Posterior cingulate gyrus (tissue), 11 donors: ENCODE measurements at places on chromosomes 4 and X.

GRCh38 chr4:61068060-61068459 is 132.1 kb upstream of the ADGRL3 start:
- DNase-seq = no peak

- DNase-seq = no peak
Observed at GRCh38 chr4:23278845-23279244, 586.1 kb downstream of the GBA3 start.

DNA sequence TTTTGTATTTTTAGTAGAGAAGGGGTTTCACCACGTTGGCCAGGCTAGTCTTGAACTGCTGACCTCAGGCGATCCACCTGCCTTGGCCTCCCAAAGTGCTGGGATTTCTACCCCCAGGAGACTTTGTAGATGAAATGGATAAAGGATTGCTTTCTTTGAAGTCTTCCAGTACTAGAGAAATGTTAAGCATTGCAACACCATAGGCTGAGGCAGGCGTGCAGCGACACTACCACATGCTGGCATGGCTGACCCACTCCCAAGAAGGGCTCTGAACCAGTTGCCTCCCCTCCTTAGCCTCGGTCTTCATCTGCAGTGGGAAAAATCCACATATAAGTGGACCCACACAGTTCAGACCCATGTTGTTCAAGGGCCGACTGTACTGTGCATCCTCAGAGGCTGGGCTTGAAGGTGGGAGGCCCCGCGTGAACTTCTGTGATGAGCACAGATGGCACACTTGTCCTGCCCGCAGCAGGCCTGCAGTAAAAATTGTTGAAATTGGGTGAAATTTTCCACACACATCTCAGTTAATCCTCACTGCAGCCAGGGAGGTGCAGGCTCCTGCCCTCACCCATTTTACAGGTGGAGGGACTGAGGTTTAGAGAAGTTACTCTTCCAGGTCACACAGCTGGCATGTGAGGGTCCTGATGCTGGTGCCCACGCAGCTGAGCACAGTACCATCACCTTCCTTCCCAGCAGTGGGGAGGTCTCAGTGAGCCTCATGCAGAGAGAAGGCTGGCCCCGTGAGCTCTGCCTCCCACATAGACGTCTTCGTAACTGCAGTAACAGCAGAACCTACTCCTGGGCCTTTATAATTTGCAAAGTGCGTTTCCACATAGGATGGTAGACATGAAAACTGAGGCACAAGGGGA is 35.5 kb downstream of the HTRA3 start:
- DNase-seq = no peak

- no peak for DNase-seq
Observed at GRCh38 chr4:185405296-185405999, 8.8 kb downstream of the ANKRD37 start.

GRCh38 chrX:39843318-39843717 is 254.4 kb downstream of the BCOR start:
- DNase-seq = no peak

DNA sequence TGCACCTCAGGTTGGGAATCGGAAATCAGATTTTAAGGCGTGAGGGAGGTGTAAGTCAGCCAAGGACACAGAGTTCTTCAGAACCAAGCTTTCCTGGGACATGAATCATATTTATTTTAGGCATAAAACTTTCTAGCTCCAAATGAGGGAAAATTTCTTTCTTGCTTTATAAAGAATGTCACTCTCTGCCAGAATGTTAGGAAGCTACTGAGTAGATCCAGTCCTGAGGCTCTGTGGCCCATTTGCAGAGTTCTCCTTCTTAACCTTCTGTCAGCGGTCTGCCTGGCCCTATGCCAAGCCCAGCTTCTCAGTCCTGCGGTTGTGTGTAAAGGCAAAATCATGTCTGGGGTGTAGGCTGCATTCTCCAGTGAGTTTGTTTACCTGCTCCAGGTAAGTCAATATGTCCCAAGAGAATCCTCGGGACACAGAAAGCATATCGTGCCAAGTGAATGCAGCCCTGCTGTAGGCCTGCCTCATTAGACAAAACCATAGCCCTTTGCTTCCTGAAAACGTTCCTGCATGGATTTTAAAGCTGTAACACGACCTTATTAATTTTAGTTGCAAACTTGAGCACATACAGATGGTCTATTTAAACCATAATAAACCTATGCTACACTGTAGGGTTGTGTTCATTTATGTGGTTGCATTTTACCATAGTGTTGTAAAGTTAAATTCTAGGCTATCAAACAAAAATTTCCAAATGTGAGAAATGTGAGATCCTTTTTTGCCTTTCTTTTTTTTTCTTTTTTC is 29.2 kb upstream of the CCNI start:
- peak; percentile 35 for DNase-seq

- DNase-seq = no peak
Observed at GRCh38 chrX:66731398-66731797, 92.5 kb upstream of the EDA2R start.

DNA sequence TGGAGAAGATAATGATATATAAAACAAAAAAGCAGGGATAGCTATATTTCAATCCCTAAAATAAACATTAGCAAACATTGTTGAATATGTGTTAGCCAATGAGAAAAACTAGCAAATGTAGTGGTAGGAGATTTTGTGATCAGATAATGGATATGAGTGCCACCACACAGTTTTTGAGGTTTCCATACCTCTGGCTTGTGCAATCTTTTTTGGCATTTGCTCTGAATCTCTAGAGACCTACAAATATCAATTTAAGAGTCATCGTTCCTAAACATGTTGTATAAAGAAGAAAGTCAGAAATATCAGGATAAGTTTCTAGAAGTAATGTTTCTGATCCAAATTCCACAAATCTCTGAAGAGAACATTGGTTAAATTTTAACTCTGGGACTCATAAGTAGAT is 308.7 kb downstream of the PDGFC start:
- no peak for DNase-seq

DNA sequence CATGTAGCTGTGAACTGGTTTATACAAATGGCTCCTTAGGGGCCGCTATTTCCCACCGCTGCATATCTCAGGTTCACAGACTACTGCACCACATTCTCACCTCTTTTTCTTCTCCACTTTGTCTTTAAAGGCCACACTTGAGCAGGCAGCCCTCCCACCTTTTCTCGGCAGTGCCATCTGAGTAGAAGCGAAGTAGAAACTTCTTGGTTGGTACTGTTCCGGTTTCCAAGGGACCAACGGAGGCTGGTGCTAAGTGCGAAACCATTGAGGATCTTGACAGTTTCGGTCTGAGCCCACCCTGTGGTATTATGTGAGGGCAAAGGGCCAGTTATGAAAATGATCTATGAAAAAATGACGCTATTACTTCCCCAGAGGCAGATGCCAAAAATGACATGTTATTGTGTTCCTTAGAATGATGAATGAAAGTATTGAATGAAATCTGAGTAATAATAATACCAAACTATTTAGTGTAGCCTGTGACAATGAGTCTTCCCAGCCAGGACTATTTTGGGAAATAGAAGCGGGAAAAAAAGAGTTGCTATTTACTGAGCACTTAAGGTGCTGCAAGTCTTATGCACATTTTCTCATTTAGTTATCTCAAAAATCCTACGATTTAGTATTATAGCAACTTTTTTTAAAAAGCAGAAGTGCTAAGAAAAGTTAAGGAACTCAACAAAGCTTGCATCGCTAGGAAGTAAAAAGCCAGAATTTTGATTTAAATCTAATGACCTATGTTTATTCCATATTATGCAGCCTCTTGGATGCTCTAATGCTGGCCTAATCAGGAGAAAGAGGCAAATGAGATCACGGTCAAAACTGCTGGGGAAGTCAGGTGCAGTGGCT is 29.6 kb upstream of the CHRNA9 start:
- no peak for DNase-seq

- no peak for DNase-seq
Observed at GRCh38 chr4:84239278-84239845, 259.7 kb downstream of the NKX6-1 start.

GRCh38 chr4:83269256-83269655 is 15.3 kb downstream of the COQ2 start:
- DNase-seq = no peak

DNA sequence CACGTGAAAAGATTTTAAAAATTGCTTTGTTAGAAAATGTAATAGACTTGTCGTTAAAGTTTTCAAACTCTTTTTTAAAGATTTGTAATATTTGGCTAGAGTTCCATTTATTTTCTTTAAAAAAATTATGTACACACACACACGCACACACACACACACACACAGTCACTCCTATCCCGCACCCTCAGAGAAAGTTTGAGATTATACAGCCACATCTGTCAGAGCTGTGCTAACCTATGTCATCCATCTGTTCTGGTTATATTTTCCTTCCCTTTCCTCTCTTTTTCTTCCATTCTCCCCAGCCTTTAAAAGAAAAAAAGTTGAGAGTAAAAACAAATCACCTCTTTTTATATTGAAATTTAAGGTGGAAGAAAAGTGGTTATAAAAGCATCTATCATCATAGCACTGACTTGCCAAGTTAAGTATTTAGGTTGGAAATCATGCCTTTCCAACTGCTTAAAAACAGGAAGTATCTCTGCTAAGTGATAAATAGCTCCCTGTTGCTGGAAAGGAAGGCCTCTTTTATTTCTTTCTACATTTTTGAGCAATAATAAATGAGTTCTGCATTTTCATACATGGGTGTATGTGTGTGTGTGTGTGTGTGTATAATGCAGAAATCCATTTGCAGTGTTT is 163.3 kb upstream of the SPRY1 start:
- DNase-seq = no peak

DNA sequence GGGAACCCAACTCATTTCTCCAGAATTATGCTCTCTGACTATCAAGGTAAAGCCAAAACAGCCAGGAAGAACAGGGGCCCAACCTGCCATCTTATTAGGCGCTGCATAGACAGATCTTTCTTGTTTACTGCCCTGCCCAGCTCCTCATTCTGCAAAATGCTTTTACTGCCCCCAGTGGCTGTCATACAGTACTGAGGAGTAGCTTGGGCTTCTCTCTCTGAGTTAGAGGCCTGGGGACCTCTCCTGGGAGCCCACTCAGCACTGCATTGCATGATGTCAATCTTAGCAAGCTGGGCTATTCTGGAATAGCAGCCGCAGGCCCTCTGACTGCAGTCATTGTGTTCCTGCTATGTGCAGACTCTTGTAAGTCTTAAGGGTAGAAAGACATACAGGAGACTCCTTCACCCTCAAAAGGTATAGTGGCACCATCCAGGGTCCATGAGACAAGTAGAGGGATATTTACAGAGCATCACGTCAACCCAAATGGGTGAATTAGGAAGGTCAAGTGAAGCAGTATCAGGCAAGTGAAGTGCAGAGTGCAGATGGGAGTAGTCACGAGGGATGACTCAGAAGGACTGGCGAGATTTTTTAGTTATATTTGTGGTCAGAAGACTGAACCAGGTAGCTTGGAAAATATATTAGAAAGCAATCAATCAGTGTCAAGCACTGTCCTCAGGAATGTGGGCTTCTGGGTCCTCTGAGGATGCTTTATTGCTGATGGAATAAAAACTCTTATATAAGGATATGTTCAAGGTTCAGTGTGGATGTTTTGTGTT is 294.1 kb upstream of the SFRP2 start:
- no peak for DNase-seq

DNA sequence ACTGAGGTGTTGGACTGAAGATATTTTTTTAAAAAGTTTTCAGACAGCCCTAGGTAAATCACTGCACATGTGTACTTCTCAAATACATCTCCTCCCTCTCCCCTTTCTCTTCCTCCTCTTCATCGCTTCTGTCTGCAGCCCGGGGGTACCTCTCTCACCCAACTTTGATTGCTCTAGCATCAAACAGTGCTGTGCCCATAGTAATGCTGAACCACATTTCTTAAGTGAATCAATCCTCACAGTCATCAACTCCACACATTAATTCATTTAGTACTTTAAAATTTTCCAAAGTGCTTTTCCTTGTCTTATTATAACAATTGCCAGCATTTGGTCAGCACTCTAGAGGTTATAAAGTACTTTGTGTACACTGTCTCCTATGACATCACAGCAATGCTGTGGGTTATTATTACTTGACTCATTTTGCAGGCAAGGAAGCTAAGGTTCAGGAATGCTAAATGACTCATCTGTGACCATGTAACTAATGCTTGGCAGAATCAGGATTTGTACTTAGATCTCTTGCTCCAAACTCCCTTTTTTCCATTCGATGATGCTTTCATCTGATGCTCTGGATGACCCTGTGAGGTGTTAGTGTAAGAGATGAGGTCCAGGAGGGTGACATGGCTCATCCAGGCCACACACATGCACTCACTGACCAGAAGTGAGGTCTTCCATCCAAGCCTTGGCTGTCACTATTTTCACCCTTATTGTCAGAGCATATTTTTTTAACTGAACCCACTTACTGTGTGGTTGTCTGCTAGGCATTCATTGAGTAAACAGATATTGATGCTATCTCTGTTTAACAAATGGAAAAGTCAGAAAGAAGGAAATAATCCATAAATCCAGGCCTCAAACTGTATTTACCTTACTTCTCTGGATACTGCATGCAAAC is 58.8 kb downstream of the RHOH start:
- DNase-seq = no peak

DNA sequence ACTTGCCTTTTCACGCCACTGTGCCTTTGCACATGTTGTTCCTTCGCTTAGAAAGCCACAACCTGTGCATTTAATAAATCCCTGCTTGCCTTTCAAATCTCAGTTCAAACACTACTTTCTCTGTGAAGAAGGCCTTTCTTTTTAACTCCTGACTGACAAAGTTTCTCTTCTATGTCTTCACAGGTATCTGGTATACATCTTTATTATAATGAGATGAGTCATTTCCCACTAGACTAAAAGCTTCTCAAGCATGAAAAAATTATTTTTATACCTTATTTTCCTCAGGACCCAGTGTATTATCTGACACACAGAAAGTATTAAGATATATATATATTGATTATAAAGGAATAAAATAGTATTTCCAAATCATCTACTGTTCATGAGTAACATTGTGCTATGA is 189.9 kb downstream of the TBCK start:
- no peak for DNase-seq

GRCh38 chr4:13992975-13993520 is 365.5 kb upstream of the BOD1L1 start:
- DNase-seq = no peak

GRCh38 chr4:112515198-112516065 is 548 bp downstream of the NEUROG2 start:
- DNase-seq = peak; percentile 73

DNA sequence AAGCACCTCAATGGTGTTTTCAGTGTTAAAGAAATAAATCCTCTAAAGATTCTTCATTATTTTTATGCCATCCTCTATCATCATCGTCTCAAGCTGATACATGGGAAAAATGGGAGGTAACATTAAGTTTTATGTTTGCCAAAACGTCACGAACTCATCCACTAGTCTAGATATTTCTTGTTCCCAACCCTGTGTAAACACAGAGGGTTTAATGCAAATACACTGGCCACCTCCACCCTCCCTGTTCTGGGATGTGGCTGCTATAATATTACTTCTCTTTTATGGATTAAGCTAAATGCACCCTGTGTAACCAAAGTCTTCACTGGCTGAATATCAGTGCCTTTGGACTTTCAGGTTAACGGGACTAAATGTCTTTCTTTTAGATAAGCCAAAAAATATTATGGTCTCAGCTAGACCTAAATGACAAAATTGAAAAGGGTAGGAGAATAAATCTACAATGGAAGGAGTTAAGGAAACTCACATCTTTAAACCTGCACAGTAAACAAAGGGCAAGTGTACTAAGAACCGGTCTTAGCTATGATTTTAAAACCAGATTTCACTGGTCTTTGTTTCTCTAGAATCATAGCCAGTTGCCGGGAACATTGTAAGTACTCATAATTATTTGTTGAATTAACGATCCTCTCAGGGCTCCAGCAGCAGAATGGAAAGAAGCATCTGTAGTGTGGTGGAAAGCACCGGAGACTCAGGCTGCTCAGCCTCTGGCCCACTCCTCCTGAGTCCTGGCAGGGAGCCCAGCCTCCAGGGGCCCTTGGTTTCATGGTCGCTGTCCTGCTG is 103.5 kb upstream of the NOCT start:
- DNase-seq = no peak

- no peak for DNase-seq
Observed at GRCh38 chr4:62640296-62640695, 1440.2 kb downstream of the ADGRL3 start.
